ENCODE measurements at places on chromosomes 12 and 14.

- no peak for DNase-seq
Observed at GRCh38 chr12:124018539-124018938, 45.5 kb downstream of the ZNF664 start.

DNA sequence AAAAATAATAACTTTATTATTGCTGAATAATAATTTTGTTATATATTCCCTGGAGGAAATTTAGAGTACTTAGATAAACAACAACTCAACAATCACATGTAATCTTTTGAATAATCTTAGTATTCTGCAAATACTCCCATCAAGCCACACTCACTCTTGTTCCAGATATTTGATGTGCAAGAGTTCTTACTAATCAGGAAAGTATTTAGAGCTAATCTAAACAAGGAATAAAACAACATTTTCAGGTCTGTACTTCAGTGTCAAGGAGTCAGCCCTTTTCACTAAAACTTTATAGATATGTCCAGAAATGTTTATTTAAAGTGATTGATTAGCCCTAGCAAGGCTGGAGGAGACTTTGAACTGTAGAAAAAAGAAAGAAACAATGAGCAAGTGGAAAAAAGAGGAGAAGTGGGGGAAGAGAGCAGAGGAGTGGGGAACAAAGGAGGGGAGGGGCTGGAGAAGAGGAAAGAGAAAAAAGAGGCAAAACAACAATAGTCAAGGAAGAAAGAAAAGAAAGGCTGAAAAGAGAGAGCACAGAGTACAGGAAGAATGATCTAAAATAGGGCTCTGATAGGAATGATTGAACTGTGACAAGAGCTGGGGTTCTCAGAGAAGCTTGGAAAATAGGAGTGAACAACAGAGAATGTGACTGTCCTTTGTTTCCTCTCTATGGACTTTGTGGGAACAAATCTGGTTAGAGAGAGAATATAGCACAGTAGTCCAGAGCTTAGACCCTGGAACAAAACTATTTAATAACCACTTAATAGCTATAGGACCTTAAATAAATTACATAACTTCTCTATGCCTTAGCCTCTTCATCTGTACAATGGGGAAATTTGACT is 238.7 kb downstream of the AKAP6 start:
- no peak for DNase-seq

GRCh38 chr12:6382982-6383381 is 980 bp upstream of the LTBR start:
- no peak for DNase-seq

DNA sequence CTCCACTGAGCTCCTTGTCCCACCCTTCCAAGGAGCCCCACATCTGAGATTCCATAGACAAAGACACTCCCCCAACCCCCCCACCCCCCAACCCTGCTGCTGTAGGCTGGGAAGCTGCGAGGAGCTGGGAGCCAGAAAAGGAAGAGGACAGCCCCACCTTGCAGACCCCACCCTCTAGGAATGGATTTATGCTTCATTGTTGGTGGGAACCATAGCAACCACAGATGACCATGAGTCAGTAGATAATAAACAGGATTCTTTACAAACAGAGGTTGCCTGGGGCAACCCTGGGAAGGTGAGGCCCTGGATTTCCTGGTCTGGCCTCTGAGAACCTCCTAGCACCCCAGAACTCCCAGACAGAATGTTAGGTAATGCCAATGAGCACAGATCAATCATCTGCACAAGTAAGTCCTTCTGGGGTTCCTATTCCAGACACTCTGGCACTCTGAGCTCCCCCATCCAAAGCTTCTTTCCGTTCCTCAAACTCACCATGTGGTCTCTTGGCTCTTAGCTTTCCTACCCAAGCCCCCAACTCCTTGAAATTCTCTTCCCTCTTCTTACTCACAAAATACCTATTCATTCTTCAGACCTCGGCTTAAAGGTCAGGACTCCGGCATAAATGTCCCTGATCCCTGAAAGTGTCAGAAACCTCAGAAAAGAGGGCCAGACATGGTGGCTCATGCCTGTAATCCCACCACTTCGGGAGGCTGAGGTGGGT is 15.2 kb upstream of the PLEKHG6 start:
- no peak for DNase-seq

DNA sequence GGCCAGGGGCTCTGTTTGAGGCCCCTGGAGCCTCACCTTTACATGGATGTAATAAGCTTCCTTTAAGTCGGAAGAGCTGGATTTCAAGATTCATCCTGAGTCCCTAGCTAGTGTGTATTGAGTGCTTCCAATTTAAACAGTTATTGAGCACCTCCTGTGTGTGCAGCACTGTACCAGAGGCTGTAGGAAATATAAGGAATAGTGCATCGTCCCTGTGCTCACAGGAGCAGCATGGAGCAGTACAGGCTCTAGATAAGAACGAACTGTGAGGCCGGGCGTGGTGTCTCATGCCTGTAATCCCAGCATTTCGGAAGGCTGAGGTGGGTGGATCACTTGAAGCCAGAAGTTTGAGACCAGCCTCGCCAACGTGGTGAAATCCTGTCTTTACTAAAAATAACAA is 65.8 kb upstream of the METAP2 start:
- no peak for DNase-seq

DNA sequence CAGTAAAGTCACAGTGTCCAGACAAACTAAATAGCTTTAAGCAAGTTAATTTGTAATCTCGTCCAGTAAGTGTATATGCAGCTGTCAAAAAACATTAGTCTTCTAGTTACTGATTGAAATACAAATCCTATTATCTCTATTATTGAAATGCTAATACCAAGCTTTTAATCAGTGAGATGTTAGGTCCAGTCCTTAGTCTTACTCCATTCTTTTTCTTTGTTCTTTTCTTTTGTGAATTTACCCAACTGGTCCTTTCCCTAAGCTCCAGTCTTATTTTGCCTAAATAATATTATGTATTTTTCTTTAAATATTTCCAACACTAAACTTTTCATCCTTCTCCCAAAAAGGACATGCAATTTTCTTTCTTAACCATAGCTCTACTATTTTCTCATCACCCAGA is 57.2 kb downstream of the TSPAN19 start:
- DNase-seq: no peak

DNA sequence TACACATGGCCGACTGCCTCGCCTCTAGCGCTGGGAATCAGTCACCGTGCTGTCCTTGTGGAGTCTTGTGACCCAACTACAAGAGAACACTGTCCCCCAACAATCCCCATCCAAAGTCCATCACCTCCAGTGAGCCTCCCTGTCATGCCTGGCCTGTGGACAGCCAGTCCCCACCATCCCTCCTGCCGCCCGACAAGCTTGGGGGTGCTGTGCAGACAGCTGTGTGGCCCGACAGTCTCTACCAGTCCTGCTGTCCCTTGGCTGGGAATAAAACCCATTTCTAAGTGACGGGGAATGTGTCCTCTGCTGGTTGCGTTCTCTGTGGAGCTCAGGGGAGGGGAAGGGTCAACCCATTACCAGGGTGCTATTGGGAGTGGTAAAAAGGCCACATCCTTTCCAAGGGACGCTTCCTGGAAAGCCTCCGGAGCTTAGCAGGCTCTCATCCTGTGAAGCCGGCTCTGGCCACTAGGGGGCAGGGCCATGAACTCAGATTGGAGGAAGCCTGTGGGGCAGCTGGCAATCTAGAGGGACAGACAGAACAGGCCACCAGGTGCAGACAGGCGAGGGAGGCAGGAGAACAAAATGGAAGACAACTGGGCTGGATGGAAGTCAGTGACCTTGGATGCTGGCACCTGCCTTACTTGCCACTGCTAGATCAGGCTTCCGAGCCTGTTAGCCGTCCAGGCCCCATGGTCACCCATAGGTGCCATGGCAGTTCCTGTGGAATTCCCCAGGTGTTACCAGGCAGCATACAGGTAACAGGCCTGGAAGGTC is 12.0 kb upstream of the BLTP3B start:
- DNase-seq: peak; percentile 80

DNA sequence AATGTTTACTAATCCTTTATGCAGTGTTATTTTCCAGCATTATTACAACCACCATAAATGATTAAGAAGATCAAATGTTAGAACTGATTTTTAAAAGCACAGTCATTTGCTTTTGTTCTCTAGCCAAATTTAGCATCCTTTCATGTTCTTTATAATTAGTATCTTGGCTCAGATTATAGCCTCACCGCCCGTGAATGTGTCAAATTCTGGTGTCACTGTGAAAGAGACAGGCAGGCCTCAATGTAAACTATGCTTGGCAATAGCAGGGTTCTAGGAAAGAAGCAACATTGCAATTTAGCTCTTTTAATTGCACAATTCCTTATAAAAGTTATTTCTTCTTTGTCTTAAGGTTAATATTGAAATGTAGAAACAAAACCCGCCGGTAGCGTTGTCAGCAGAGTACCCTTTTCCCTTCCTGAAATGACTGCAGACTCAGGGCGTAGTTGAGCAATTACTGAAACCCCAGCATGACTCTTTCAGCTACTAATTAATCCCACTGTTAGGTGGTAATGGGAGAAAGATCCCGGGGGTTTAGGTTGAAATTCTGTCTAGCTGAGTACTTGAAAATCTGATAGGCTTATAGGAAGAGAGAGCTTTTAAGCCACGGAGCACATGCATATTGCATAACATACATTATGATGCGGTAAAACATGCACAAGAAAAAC is 1600.5 kb upstream of the SEL1L start:
- no peak for DNase-seq

- no peak for DNase-seq
Observed at GRCh38 chr14:51400139-51400538, 160.1 kb downstream of the TMX1 start.

DNA sequence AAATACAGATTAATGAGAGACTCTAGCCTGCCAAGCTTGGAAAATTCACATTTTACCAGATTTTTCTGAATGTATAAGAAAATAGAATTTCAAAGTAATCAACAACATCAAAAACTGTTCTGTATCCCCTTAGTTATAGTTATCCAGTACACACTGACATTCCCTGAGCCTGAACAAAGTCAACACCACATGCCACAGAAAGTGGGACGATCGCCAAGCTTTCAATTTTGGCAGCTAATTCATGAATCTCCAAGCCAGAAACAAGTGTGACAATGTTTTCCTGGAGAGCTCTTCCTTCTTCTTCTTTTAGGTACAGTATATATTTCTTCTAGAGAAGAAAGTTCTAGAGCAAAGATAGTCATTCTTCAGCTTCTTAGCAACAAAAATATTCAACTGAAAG is 290.2 kb downstream of the PRKD1 start:
- DNase-seq: no peak

DNA sequence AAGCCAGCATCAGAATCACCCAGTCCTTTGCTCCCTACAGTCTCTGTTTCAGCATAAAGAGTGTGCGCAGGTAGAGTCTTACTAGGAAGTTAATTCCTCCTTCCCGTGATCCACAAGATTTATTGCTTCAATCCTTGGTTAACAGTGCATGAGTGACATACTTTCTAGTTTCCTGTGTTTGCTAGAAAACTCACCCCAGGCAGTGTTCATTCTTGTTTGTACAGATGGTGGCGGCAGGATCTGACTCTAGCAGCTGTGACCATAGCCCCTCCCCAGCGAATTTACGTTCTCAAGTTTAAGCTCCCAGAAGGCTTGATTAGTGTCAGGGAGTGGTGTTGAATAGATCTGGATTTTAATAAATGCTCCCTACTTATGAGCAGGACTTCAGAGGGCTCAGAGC is 75.9 kb upstream of the ANO2 start:
- no peak for DNase-seq

DNA sequence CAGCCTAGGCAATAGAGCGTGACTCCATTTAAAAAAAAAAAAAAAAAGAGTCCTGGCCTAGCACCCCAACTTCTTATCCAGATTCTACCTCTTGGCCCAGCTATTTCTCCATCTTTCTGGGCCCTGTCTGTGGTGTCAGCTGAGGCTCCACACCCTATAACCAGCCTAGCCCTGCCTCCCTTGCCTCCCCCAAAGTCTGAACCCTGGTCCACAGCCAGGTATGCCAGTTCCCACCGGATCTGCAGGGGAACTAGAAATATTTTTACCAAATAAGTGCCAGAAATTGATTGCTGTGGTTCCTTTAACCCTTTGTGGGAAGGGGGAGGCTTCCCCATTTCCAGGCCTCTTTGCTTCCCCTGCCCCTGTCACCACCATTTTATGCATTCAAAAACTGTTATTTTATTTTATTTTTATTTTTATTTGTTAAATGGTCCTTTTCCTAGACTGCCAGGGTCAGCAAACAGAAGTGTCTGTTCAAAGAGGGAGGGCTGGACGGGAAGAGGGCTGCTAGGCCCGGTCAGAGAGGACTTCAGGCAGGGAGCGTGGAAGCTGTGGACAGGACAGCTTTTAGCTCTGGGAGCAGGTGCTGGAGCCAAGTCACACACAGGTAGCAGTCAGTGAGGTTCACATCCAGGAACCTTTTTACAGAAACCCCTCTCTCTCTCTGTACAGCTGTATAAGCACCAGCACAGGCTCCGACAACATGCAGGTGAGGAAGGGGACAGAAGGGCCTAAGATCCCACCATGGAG is 23.2 kb downstream of the TTC9 start:
- DNase-seq: no peak

- DNase-seq: no peak
Observed at GRCh38 chr12:116544656-116545055, 14.5 kb upstream of the MAP1LC3B2 start.

- DNase-seq: no peak
Observed at GRCh38 chr14:105269405-105269804, 21.1 kb downstream of the BTBD6 start.

DNA sequence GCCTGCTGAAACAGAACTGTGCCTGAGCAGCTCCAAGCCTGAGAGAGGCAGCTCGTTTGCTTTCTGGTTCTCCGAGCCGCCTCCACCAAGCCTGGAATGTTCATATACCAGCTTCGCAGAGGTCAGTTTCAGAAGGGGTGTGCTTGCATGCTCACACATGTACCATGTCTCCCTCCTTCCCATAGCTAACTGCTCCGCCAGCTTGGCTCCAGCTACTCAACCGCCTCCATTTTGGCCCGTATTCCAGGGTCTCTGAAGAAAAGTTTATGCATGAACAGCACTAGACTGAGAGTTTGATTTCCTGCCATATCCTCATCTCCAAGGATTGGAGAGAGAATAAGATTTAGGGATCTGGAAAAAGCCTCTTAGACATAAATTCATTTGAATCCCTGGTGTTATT is 103.7 kb downstream of the SMOC1 start:
- no peak for DNase-seq

DNA sequence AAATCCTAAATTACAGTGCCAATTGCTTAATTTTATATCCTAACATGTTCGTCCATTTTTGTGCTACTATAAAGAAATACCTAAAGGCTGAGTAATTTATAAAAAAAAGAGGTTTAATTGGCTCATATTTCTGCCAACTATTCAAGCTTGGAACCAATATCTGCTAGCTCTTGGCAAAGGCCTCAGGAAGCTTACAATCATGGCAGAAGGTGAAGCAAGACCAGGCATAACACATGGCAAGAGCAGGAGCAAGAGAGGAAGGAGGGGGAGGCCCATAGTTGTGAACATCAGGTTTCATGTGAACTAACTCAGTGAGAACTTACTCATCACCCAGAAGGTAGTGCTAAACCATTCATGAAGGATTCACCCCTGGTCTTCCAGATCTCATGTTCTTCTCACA is 494.3 kb downstream of the CCER1 start:
- DNase-seq: no peak

DNA sequence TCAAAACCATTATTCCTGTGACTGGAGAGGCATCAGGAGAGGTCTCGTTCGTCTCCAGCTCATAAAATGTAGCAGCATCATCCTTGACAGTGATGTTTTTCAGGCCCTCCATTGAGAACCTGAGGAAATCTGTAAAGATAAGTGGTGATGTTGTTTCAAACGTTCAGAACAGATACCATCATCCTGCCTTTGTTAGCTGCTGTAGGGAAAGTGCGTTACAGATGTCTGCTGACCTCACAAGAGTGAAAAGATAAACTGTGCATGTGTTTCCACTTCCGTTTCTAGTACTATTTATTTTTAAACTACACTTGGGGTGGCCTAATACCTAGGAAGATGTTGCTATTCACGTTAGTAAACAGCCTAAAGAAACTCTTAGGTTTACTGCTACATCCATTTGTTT is 28.4 kb downstream of the BCL2L14 start:
- DNase-seq: no peak

Measured in activated naive CD4-positive, alpha-beta T cell treated with anti-CD3 and anti-CD28 coated beads, Interleukin-2, amount 50 U/mL, for 72 hours (primary cell).